ENCODE measurements at places on chromosomes 3 and 15.

GRCh38 chr3:184737063-184737462 lies 25.2 kb upstream of the MAGEF1 start:
- no peak for DNase-seq

DNA sequence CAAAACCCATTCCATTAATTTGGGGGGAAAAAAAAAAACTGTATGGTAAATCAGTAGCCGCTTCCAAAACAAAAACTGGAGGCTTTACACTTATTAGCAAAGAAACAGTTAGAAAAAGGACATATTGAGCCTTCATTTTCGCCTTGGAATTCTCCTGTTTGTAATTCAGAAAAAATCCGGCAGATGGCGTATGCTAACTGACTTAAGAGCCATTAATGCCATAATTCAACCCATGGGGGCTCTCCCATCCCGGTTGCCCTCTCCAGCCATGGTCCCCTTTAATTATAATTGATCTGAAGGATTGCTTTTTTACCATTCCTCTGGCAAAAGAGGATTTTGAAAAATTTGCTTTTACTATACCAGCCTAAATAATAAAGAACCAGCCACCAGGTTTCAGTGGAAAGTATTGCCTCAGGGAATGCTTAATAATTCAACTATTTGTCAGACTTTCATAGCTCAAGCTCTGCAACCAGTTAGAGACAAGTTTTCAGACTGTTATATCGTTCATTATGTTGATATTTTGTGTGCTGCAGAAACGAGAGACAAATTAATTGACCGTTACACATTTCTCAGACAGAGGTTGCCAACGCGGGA lies 9.4 kb upstream of the RPL24 start:
- no peak for DNase-seq

DNA sequence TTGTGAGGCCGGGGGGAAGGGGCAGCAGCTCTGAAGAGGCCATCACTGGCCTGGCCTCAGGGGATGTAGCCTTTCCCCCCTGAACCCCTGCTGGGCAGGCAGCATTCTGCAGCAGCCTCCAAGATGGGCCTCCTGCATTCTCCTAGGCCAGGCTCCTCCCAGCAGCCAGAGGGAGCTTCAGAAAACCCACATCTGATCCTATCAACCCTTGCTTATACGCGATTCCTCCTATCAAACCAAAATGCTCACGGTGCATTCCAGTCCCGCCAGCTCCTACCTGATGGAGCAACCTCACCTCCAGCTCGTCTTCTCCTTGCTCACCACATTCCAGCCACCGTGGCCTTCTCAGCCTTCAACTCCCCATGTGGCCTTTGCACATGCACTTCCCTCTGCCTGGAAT lies 85.7 kb downstream of the MEGF11 start:
- DNase-seq = no peak

DNA sequence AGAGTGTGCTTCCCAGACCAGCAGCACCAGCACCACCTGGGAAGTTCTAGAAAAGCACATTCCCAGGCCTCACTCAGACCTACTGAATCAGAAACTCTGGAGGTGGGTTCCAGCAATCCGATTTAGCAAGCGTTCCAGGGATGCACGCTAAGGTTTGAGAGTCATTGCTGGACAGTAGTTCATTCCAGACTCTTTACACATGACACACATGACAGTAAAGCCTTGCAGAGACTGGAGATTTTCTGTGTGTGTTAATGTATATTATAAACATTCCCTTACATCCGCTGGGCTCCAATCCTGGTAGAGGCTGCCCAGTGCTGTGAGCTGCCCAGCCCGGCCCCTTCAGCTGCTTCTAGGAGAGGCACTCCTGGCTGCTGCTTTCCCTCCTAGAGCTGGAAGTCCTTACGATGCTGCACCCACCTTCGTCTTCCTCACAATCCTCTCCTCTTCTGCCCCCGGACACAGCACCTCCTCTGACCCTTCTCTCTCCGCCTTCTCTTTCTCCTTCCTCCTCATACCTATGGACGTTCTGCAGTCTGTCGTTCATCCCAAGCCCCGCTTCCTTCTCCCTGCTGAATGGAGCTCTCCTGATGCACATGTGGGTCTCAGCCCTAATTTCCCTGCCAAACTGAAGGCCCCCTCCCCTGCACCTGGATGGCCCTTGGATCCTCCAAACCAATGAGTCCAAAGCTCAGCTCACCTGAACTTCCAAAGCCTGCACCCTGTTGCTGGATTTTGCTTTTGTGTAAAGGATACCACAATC lies 44.4 kb downstream of the ITGA11 start:
- no peak for DNase-seq

GRCh38 chr3:71109241-71109976 lies 474.1 kb downstream of the FOXP1 start:
- no peak for DNase-seq

- DNase-seq = peak; percentile 43
Observed at GRCh38 chr3:105353485-105354161, 13.1 kb upstream of the ALCAM start.

GRCh38 chr3:171250444-171250843 lies 209.8 kb downstream of the TNIK start:
- DNase-seq = no peak

- DNase-seq = no peak
Observed at GRCh38 chr3:96863129-96863740, 48.8 kb downstream of the EPHA6 start.

DNA sequence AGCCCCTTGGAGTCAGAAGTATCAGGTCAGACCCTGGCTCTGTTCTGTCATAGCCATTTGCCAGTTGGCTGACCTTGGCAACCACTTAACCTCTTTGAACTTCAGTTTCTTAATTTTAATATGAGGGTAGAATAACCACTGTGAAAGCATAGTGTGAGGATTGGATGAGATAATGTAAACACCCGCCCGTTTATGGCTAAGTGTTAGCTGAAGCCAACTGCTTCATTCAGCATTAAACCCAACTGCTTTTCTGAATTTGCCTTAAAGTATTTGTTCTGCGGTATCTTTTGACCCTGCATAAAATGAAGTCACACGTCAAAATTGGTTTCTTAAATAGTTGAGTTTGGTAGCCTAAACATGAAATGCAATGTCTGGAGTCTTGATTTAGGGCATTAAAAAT lies 121.5 kb upstream of the ABHD17C start:
- no peak for DNase-seq

DNA sequence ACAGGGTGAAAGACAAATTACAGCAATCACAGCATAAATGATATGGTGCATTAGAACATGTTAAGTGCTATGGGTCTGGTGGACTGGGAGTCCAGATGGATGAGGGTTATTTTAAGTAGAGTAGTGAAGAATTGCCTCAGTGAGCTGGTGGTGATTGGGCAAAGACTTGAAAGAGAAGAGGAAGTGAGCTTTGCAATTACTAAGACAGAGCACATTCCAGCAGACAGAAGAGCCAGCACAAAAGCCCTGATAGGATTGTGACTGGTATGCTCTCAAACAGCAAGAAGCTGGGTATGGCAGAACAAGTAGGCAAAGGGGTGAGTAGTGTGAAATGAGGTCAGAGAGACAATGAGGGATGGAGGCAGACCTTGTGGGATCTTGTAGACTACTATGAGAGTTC lies 2.1 kb upstream of the ACKR4 start:
- DNase-seq = no peak

DNA sequence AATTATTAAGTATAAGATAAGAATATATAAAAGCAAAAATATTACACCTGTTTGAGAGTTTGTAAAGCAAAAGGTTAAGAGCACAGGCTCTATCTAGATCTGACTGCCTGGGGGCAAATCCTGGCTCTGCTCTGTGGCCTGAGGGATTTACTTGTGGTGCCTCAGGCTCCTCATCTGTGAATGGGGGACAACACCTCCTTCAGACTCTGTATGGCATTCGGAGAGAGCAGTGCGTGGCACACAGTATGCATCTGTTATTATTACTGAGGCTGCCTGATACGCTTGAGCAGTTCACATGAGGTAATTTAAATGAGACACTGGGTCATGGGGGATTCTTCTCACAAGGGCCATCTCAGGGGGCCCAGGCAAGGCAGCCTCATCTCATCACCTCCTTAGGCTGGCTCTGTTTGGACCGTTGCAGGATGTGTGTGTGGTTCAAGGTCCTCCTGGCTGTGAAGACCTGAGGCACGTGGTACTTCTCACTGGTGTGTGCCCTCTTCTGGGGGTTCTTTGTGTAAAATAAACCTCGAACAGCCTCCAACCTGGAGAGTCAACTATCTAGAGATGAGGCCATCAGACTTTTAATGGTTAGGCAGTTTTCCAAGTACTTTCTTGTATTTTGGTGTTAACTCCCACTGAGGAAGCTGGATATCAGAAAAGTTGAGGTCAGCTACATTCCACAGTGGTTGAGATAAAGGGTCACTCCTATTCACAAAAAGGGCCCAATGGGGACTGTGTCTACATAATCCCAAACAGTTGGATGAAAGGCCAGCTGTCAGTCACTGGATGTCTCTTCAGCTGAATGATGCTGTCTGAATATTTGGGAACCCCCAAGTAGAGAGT lies 9.0 kb downstream of the GNB5 start:
- DNase-seq = no peak

- no peak for DNase-seq
Observed at GRCh38 chr3:134020135-134020680, 9.5 kb downstream of the SLCO2A1 start.

DNA sequence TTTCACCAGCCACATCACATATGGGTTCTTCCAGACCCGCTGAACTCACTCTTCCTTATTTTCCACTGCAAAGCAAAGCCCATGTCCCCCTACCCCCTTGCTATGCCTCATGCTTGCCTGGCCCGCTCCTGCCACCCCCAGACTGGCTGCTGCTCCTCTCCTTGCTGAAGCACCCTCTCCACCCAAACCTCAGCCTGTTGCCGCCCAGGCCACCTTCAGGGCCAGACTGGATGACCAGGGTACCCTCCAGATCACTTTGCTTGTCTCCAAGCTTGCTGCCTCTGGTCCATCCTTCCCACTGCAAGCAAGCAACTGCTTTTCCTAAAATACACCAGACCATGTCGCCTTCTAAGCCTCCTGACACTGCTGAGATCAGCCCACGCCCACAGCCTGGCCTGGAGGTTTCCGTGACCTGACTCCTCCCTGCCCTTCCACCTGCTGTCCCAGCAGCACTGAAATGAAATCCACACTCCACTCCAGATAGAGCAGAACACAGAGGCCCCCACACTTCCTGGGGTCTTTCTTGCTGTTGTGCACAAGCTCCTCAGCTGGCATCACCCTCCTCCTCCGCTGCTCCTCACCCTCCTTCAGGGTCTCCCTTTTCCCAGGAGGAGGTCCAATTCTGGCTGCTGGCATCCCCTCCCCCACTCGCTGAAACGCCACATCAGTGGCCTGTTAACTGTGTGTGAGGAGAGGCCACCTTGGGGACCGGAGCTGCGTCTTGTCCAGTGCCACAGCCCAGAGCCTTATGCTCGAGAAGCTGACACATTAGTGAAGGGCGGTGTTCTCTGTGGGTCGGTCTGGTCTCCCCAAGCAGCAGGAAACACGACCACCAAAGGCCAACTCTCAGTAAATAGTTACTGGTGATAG lies 99.1 kb downstream of the ADCY5 start:
- DNase-seq = no peak

DNA sequence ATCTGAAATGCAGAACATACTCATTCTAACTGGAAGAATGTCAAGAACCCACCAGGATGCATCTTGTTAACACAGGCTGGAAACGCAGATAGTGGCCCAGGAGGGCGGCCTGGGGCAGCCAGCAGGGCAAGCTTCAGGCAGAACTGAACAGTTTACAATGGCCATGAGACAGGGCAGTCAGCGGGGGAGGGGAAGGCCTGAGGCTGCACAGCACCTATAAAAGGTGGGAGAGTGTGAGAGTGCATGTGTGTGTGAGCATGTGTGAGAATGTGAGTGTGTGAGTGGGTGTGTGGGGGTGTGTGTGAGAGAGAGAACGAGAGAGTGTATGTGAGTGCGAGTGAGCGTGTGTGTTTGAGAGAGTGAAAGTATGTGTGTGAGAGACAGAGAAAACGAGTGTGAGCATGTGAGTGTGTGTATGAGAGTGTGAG lies 26.8 kb upstream of the SLCO2A1 start:
- no peak for DNase-seq

GRCh38 chr15:39629906-39630305 lies 49.0 kb downstream of the THBS1 start:
- DNase-seq = no peak

GRCh38 chr3:27813255-27813654 lies 91.1 kb upstream of the EOMES start:
- no peak for DNase-seq

DNA sequence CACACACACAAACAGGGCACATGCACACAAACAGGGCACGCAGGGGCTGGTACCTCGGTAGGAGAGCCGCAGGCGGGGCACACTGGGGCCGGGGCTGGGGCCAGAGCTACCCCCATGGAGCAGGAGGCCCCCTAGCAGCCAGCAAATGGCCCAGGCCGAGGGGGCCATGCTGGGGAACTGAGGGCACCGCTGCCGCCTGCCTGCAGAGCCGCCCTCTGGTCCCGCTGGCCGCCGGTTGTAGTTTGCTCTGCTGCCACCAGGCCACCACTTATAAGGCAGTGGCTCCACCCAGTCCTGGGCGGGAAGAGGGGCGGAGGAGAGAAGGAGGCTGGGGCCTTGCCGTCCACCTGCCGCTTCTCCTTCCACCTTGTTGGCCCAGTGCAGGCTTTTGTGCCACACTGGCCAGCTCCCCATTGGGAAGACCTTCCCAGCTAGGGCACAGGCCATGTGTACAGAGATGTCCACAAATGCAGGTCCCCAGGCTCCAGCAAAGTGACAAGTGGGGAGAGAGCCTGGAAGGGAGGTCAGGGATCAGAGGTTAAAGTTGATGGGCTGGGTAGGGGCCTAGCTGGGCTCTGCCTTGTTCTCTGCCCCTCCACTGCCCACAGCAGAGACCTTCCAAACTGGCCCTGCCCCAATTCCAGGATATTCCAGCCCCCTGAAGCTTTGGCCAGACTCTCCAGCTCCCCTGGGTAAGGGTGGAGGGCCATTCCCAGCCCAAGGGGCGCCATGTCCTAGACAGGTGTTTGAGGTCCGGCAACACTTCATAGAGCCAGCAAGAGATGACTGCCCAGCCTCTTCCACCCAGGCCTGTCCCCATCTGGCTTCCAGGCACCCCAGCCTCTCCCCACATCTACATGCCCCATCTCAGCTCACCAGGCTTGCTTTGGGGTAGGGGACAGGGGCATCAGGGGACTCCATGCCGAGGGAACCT lies at the start of gene SEMA3G:
Gene SEMA3G, minus strand, starts transcription at position 244 of the 934 bp plus-strand sequence. Its CDS starts 76 bp downstream, at position 168.
- no peak for DNase-seq

GRCh38 chr3:135412475-135412874 lies 553.1 kb upstream of the PPP2R3A start:
- DNase-seq = no peak

- peak; percentile 41 for DNase-seq
Observed at GRCh38 chr3:13884851-13885703, 5.2 kb upstream of the WNT7A start.

DNA sequence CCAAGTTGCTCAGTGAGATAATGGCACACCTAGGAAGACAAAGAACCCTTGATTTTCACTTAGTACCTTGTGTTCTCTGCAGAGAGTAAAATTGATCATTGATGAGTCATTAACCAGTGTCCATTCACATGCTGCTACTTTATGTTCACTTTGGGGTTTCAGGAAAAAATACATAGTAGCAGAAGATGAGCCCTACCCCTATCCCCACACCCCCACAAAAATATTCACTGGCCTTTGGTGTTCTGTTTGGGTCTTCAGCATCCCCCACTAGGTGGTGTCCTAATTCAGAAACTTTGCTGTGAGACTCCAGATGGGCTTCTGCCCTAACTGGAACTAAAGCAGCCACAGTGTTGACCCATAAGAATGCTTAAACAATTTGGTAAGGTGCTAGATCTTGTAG lies 178.8 kb downstream of the KLHL25 start:
- DNase-seq = no peak
